ENCODE measurements at places on chromosomes 1 and 21. TPM values are rescaled to one million over a fixed set of nuclear protein-coding genes. Genes with fewer than 3 reads are reported as not detected.

Gene ZNF678
- 3.8 TPM for total RNA-seq

Gene SLC19A2
- total RNA-seq = 6.2 TPM

Gene GNG12
- total RNA-seq = not detected

Gene RHEX
- not detected for total RNA-seq

Gene OR4F16
- not detected for total RNA-seq

Gene EPHA2
- not detected for total RNA-seq

Gene ZNF593OS
- not detected for total RNA-seq

Gene SPAG17
- total RNA-seq = not detected

Gene SLC1A7
- not detected for total RNA-seq

Gene KIFAP3
- 19.8 TPM for total RNA-seq

Gene DBT
- total RNA-seq = 10.7 TPM

Gene OR6P1
- total RNA-seq = not detected

Gene CRNN
- total RNA-seq = not detected

Gene RGS8
- total RNA-seq = not detected

Gene BEND5
- total RNA-seq = 4.0 TPM

Gene FNDC5
- total RNA-seq = not detected

Gene HSD3B1
- total RNA-seq = not detected

Gene IFNLR1
- 2.7 TPM for total RNA-seq

Gene TCHHL1
- total RNA-seq = not detected

Gene KCNK2
- not detected for total RNA-seq

Gene SIM2
- not detected for total RNA-seq

Gene TRIM45
- total RNA-seq = 0.67 TPM

Gene S100A7
- total RNA-seq = not detected

Gene FALEC
- not detected for total RNA-seq

Gene TRIM46
- total RNA-seq = 16.4 TPM

Gene OR6Y1
- not detected for total RNA-seq

Gene ANGPTL1
- not detected for total RNA-seq

Gene AGBL4
- total RNA-seq = not detected

Gene NIPAL3
- total RNA-seq = 81.6 TPM

Gene PCSK9
- total RNA-seq = not detected

Gene CORT
- 0.35 TPM for total RNA-seq

Gene NCF2
- total RNA-seq = 11.7 TPM

Gene RASSF5
- 210 TPM for total RNA-seq

Gene B3GALT2
- 0.40 TPM for total RNA-seq

Gene ADAMTS5
- not detected for total RNA-seq

Gene GFI1
- 39.5 TPM for total RNA-seq

Gene CLCNKB
- not detected for total RNA-seq

Gene FABP3
- total RNA-seq = not detected

Gene ATP8B2
- 156 TPM for total RNA-seq

Gene MPZ
- total RNA-seq = 6.1 TPM
